Kidney capillary endothelial cell (primary cell): ENCODE measurements at places on chromosomes 7 and 10.
A peak's percentile ranks its signal among the peaks of the same experiment; 100 is the strongest.

- no peak for DNase-seq
These were observed 926.7 kb upstream of the ZNF722 start for GRCh38 chr7:63071920-63072319.

DNA sequence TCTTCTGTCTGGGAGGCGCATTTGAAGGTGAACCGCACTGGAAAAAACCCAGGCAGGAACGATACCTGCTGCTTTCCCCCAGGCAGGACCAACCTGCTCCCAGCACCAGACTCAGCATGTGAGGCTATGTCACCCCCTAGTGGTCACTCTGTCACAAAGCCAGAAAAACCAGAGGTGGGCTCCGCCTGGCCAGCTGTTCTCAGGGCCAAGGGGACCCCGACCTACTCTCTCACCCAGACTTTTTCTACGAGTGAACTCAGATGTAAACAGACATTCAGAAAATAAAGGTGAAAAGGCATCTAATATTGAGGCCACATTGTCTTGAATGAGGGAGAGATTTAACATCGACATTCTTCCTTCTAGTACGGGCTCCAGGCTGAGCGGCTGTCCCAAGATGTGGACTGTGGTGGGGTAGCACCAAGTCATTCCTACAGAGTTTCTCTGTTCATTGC lies 117.3 kb downstream of the PRKAG2 start:
- DNase-seq: peak; percentile 51

DNA sequence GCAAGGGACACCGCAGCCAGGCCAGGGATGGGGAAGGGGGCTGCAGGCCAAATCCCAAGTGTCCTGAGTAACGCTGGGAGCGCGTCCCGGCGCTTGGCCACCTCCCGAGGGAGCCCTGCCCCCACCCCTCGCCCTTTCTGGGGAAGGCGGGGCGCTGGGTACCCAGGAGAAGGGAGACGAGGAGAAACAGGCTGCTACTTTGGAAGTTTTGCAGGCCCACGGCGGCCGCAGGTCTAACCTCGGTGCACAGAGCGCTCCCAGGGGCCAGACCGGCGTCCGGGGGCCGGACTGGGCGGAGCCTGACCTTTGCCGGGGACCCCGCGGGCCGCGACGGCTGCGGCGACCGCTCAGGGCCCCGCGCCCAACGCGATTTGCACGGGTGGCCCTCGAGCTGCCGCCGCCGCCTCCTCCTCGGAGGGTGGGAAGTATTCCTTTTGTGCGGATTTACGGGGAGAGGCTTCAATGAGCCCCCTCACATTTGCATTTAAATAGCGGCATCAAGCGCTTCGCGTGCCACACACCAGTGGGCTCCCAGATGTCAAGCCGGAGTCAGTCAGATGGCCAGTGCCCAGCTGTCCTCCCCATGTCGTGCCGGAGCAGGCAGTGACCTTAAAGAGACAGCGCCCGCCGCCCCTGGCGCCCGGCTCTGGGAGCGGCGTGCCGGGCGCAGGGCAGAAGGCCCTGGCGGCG lies 3.0 kb upstream of the EBF3 start:
- DNase-seq: no peak

DNA sequence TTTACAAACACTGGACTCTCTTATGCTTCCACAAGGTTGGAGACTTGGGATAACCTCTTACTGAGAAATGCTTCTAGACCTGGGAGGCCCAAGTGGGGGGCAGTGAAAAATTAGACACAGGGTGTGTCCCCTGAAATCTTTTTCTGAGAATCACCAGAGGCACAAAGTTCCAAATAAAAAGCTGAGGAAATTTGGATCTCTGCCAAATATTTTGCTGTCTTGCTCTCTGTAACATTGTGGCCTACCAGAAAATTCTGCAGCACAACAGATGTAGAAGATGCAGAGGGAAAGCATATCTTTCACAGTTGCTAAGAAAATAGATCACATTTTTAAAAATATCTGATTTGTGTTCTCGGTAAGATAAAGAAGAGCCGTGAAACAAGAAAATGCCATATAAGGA lies 849.4 kb downstream of the CCSER2 start:
- DNase-seq: no peak

GRCh38 chr10:101879456-101880231 lies 36.0 kb upstream of the KCNIP2 start:
- no peak for DNase-seq

DNA sequence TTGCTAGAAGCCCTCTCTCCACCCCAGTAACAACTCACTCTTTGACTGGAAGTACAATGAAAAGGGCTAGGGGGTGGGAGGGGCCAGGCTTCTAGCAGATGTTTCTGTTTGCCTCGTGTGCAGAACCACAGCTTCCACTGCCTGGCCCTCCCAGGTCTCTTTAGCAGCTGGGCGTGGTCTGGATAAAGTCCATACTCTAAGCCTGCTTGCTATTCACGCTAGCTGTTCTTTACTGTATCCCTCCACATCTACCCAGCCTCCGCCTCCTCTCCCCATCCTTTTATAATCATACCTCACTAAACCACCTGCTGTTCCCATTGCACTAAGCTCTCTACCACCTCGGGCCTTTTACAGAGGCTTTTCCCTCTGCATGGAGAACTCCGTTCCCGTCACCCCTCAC lies 288.8 kb downstream of the CAMK1D start:
- DNase-seq: no peak

DNA sequence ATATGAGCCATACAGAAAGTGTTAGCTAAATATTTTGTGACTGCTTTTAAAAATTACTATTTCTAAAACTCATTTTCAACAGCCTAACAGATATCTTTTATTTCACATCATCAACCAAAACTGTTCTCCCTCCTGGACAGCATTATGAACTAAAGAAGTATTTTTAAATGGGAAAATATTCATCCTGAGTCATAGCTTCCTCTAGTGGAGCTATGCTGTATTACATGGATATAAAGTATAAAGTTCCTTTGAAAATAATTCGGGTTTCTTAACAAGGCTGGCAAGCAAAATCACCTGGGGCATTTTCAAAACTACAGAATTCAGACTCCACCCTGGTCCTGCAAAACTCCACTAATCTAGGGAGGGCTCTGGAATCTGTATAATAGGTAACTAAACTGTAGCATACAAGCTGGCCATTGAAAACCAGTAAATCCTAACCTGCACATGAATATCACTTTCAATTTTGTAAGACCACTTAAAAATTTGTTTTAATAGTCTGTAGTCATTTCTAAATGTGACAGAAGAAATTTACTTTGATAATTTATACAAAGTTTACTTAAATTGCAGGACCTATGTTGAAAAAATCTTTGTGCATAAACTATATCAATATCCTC lies 53.5 kb downstream of the SCIN start:
- peak; percentile 76 for DNase-seq

GRCh38 chr10:98269435-98269912 lies 1.5 kb upstream of the LOXL4 start:
- DNase-seq: peak; percentile 51

DNA sequence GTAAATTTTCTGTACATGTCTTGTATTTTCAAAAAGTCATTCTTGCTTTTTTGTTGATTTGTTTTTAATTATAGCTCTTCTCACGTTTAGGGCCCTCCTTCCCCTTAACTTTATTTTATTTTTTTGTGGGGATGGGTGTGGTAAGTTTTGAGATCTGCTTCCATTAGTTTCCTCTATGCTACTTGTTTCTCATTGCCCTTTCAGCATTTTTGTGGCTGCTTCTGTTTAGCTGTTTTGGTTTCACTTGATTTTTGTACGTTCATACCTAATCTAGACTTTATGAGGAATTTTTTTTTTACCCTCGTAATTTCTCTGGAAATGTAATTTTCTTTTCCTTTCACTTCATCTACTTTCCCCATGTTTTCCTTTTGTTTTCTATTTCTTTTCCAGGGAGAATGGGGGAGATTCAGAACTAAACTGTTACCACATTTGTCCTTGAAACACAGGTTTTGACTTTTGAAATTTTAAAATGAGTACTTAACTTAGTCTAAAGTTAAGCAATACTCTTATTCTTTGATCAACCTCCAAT lies 80.8 kb downstream of the ATRNL1 start:
- no peak for DNase-seq

GRCh38 chr7:6175645-6176044 lies 96.8 kb downstream of the CYTH3 start:
- DNase-seq: no peak

- DNase-seq: no peak
These were observed 141.4 kb downstream of the HERPUD2 start for GRCh38 chr7:35553519-35553918.

DNA sequence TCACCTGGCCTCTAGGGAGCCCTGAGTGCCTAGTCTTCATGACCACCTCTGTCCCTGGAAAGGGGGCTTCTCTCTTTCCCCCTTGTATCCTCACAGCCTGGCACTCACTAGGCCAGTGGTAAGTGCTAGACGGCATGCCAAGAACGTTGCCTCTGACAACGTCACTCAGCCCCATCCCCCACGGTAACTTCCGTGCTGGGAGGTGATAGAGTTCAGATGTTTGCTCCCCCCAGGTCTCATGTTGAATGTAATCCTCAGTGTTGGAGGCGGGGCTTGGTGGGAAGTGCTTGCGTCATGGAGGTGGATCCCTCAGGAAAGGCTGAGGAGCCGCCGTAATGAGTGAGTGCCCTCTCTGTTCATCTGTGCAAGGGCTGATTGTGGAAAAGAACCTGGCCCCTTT lies 343.3 kb upstream of the MKI67 start:
- DNase-seq: no peak

DNA sequence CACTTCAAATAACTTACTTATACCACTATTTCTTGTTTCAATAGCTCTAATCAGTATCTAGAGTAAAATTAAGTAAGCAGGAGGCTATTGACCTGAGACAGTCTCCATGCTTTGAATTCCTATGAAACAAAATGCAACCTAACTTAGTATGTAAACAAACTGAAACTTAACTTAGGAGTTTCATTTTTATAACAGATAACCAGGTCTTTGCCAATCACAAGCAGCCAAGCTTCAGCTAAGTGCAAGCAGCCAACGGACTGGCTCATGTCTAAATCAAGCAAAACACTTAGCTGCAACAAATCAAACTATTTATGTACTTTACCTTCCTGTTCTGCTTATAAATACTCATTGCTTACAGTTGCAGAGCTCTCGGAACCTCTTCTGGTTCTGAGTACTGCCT lies 4.4 kb upstream of the GSTK1 start:
- DNase-seq: no peak

DNA sequence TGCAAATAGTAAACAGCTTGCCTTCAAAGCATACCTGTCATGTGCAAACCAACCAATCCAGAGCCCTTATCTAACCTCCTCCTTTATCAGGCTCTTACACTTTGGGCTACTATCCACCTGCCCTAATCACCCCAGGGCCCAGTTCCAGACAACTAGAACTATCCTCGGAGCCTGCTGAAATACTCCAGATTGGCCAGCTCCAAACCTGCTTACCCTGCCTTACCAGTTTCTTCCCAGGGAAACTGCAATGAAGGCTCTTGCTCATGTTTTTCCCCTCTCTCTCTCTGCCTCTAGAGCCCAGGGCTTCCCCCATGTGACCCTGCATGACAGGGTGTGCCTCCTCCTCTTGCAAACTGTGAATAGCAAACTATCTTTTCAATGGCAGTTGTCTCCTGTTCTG lies 81.4 kb upstream of the CAPZA2 start:
- no peak for DNase-seq

DNA sequence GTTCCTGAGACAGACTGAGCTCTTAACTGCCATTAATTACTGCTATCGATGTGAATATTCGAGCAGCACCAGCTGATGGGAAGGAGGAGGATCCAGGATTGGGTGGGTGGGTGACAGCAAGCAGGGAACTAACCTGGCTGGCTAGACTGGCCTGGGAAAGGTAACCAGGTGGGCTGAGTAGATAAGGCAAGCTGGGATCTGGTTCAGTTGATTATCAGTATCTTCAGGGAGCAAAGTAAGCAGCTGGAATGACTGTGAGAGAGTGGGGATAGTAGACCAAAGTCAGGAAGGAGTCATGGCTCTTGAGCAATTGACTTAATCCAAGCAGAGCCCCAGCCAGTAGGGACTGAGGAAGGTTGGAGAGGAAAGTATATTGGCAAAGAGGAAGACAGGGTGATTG lies 46.9 kb upstream of the KMT2E start:
- DNase-seq: no peak

DNA sequence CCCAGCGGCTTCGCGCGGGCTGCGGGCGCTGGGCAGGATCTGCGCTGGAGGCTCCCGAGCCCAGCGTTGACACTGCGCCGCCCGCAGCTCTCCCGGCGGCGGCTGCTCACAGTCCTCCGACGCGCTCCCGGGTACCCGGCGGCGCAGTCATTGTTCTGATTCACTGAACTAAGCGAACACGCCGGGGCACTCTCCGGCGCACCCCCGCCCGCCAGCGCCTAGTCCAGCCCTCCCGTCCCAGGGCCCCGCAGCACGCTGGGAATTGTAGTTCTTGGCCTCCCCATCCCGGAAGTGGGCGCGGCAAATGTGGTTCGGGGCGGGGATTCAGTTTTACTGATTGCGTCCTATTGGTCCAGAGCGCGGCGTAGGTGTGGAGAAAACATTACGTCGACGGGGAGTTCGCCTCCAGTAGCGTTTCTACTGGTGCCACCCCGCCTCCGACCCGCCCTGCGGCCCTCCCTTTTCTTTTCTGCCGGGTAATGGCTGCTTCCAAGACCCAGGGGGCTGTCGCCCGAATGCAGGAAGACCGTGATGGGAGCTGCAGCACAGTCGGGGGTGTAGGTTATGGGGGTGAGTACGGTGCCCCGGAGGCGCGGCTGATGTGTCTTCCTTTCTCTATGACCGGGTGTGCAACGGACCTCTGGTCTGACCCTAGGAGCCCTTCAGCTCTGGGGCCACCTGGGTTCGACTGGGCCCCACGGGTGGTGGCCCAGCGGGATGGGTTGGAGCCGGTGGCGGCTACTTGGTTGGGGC lies at the start of the genes DOCK4 and ZNF277:
Gene DOCK4, minus strand, starts transcription at position 162 of the 753 bp plus-strand sequence. CDS start 261 bp downstream, outside the sequence.
Gene ZNF277, plus strand, starts transcription at position 458 of the 753 bp plus-strand sequence. Its CDS starts 22 bp downstream, at position 480.
- peak; percentile 98 for DNase-seq

GRCh38 chr10:98310701-98311100 lies 42.7 kb upstream of the LOXL4 start:
- no peak for DNase-seq
